T-helper 17 cell (primary cell): ENCODE measurements at places on chromosomes 1 and 21. TPM values are rescaled to one million over a fixed set of nuclear protein-coding genes. Genes with fewer than 3 reads are reported as not detected.
A peak's percentile ranks its signal among the peaks of the same experiment; 100 is the strongest.

DNA sequence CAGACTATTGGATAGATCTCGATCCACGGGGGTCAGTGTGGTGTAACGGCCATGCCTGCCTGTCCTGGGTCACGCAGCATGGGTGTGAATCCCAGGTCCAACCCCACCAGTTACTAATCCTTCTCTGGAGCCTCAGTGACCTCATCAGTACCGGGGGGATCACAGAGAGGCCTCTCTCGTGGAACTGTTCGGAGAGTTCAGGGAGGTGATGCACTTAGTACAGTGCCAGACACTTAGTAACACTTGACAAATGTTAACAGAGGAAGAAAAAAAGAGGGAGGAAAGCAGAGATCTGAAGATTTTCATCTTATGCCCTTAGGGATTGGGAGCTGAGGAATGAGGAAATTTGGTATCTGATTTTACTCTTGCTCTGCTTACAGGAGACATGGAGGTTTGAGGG is 2.9 kb downstream of the ABCA4 start:
- H3K27ac ChIP-seq: no peak overlapping the region
- no peak overlapping the region for H3K4me3 ChIP-seq
- no peaks in the 10 kb centered on the region for H3K36me3 ChIP-seq
- peaks cover 44% of the 10 kb centered on the region for H3K27me3 ChIP-seq

- no peak overlapping the region for H3K27ac ChIP-seq
- DNase-seq: no peak
- H3K36me3 ChIP-seq: peaks cover 3% of the 10 kb centered on the region
- peaks cover 23% of the 10 kb centered on the region for H3K4me1 ChIP-seq
These were observed 5.9 kb downstream of the KIAA2013 start for GRCh38 chr1:11920239-11920903.

GRCh38 chr1:72892461-72892860 is 610.1 kb upstream of the NEGR1 start:
- DNase-seq: no peak
- H3K27me3 ChIP-seq: no peaks in the 10 kb centered on the region
- H3K36me3 ChIP-seq: no peaks in the 10 kb centered on the region

- H3K27ac ChIP-seq: no peak overlapping the region
- H3K4me3 ChIP-seq: no peak overlapping the region
- DNase-seq: no peak
These were observed 269.5 kb downstream of the GRIK3 start for GRCh38 chr1:36764798-36765197.

DNA sequence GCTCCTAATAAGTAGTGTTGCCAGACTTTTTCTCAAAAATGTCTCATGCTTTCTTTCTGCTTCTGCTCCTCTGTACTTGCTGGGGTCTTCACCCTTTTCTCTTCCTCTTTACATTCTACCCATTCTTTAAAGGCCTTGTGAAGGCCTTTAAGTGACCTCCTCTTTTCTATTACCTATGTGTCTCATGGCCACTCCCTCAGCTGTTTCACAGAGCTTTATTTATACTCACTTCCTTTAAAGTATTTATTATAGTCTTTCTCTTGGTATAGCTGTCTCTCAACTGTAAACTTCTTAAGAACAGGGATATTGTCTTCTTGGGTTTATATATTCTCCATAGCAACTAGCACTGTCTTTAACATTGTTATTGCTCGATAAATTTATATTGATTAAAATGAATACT is 792 bp downstream of the GOLPH3L start:
- peak overlapping the region; percentile 90 for H3K27ac ChIP-seq
- H3K4me1 ChIP-seq: peaks cover 24% of the 10 kb centered on the region
- no peak for DNase-seq
- peak overlapping the region; percentile 93 for H3K4me3 ChIP-seq
- peaks cover 5% of the 10 kb centered on the region for H3K36me3 ChIP-seq

GRCh38 chr1:224450561-224451350 is 16.2 kb upstream of the WDR26 start:
- H3K36me3 ChIP-seq: no peaks in the 10 kb centered on the region
- no peak for DNase-seq
- no peak overlapping the region for H3K4me3 ChIP-seq
- no peaks in the 10 kb centered on the region for H3K27me3 ChIP-seq

DNA sequence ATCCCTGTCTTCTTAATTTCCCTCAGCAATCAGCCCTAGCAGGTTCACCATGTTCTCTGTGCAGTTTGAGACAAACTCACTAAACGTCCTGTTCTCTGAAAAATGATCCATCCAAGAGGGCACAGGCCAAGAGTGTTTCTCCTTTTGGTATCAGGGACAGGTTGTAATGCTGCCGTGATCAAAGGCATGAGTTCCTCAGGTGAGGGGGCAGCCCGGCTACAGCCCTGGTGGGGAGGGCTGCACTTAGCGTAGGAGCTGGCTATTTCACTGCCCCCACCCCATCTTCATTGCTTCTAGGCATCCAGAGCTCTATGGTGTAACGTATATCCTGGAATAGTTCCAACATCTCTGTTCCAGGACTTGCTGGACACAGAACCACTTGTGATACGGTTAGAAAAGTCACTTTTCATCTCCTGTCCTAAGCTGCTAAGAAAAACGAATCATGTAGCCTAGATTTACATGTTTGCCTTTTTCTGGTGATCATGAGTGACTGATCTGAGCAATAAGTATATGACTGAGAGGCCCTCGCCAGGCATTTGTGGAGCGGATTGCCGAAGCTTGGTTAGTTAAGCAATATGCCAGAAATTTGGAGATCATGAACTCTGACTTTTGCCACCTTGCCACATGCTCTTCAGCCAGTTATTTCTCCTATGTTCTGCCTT is 41.1 kb upstream of the SRP9 start:
- peaks cover under 1% of the 10 kb centered on the region for H3K27me3 ChIP-seq
- DNase-seq: no peak

GRCh38 chr1:163308811-163309210 is 12.9 kb upstream of the NUF2 start:
- no peak overlapping the region for H3K27ac ChIP-seq
- no peak overlapping the region for H3K4me3 ChIP-seq
- no peak for DNase-seq
- H3K27me3 ChIP-seq: no peaks in the 10 kb centered on the region
- peaks cover 4% of the 10 kb centered on the region for H3K4me1 ChIP-seq

- H3K27ac ChIP-seq: no peak overlapping the region
- no peaks in the 10 kb centered on the region for H3K36me3 ChIP-seq
- H3K4me1 ChIP-seq: peaks cover 12% of the 10 kb centered on the region
- no peak for DNase-seq
- peaks cover 9% of the 10 kb centered on the region for H3K27me3 ChIP-seq
- no peak overlapping the region for H3K4me3 ChIP-seq
These were observed 4.9 kb upstream of the NPL start for GRCh38 chr1:182784556-182785171.

GRCh38 chr1:21329209-21329844 is 39.1 kb upstream of the ECE1 start:
- H3K27ac ChIP-seq: peak overlapping the region; percentile 84
- H3K4me3 ChIP-seq: peak overlapping the region; percentile 5
- no peaks in the 10 kb centered on the region for H3K27me3 ChIP-seq
- H3K4me1 ChIP-seq: peaks cover 57% of the 10 kb centered on the region
- peaks cover 3% of the 10 kb centered on the region for H3K36me3 ChIP-seq

GRCh38 chr21:41438425-41439113 is 12.5 kb downstream of the MX1 start:
- peak overlapping the region; percentile 77 for H3K27ac ChIP-seq
- peaks cover 33% of the 10 kb centered on the region for H3K36me3 ChIP-seq
- no peaks in the 10 kb centered on the region for H3K27me3 ChIP-seq

GRCh38 chr1:199089393-199090122 is 450.7 kb downstream of the PTPRC start:
- no peaks in the 10 kb centered on the region for H3K27me3 ChIP-seq
- no peak overlapping the region for H3K27ac ChIP-seq
- H3K36me3 ChIP-seq: no peaks in the 10 kb centered on the region
- H3K4me3 ChIP-seq: peak overlapping the region; percentile 19

DNA sequence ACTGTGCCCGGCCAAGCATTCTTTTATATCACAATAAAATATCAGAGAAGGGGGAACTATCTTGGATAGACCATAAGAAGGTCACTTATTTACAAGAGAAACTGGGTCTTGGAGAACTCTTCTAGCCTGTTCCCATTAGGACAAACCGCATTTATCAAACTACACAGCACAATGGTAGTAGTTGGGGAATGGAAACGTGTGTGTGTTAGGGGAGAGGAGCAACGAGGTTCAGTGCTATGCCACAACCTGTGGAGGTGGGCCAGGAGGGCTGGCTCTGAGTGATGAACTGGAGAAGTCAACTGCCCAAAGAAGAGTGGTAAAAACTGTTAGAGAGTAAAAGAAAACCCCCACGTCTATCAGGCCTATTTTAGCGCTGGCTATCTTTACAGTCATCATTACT is 1.6 kb downstream of the DONSON start:
- no peaks in the 10 kb centered on the region for H3K27me3 ChIP-seq
- peaks cover 7% of the 10 kb centered on the region for H3K4me1 ChIP-seq
- H3K4me3 ChIP-seq: peak overlapping the region; percentile 70
- H3K36me3 ChIP-seq: peaks cover under 1% of the 10 kb centered on the region
- DNase-seq: no peak

DNA sequence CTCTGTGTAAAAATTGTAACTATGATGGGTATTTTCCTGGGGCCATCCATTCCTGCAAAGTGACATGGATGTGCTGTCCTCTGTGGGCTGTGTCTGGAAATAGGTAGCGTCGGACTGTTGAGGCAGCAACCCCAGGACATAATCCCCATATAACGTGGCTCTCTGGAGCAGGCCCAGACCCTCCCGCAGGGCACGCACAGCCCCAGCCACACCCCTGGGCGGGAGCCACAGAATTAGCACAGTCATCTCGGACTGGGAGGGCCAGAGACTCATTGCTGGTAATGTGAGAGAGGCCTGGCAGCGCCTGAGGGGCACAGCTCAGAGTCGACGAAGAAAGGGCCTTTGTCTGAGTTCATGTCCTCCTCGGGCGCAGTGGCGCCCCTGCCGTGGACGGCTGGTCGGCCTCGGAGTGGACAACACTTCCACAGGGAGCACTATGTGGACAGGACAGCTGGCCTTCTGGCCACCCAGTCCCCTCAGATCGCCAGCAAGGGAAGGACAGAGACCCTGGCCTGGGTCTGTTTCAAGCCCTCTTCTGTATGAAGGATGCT is 20.1 kb downstream of the SIM2 start:
- no peak for DNase-seq
- peaks cover 79% of the 10 kb centered on the region for H3K27me3 ChIP-seq
- no peak overlapping the region for H3K4me3 ChIP-seq
- no peak overlapping the region for H3K27ac ChIP-seq

- peaks cover 5% of the 10 kb centered on the region for H3K36me3 ChIP-seq
- peaks cover 7% of the 10 kb centered on the region for H3K4me1 ChIP-seq
- H3K4me3 ChIP-seq: no peak overlapping the region
- no peak overlapping the region for H3K27ac ChIP-seq
- no peak for DNase-seq
- peaks cover 39% of the 10 kb centered on the region for H3K27me3 ChIP-seq
These were observed 19.0 kb upstream of the ARF1 start for GRCh38 chr1:228063251-228064191.

DNA sequence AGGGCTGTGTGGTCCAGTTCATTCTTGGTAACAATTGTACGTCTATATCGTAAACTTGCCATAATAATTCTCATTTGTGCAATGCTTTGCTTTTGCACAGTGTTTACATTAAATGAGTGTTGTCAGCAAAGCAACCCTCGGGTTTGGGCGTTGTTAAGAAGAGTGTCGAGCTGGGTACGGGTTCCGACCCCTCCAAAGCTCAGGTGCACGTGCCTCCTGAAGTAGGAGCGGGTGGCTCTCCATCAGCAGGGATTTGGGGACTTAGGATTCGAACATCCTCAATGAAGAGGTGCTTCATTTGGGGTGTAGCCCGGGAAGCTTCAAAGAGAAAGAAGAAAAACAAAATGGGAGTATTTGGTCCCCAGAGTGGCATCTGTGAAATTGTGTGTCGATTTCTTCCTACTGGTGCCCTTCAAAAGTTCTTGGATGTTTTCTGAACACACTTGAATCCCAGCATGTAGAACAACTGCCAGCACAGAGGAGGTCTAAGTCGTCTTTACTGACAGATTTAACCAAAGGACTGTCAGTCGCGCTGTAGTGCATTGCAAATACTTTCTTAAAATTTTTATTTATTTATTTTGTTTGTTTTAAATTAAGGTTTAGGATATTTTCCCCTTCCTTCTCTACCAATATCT is 1.1 kb downstream of the TRIM58 start:
- H3K4me1 ChIP-seq: peaks cover 11% of the 10 kb centered on the region
- peaks cover 65% of the 10 kb centered on the region for H3K27me3 ChIP-seq
- peak overlapping the region; percentile 86 for H3K4me3 ChIP-seq
- no peak for DNase-seq

DNA sequence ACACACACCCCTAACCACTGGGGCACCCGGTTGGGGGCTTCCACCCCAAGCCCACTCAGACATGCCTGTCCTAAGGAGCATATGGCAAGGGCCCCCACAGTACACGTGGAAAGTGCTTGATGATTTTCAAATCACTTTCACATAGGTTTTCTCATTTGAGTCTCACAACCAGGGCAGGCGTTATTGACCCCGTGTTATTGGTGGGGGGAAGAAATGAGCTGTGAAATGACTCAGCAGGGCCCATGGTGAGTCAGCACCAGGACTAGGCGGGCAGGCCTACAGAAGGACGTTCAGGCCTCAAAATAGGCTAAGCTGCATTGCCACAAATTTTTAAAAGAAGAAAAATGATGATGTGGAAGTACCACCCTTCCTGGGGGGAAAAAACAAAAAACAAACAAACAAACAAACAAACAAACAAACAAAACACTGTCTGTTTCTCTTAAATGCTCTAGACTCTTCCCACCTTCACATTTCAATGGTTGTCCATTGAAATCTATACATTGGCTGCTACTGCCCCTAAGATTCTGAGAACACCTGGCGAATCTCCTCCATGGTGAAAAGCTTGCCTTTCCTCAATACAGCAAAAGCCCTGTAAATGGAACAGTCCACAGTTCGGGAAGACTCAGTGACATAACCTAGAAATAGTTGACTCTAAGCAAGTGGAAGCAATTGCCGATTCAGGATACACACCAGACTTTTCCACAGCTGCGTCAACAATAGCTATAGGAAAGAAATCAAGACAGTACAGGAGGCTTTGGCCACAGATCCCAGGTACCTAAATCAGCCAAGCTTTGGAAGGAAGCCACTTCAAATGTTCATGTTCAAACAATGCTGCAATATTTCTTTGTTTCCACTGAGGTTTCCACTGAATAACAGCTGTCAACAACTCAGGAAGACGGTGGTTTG is 234.7 kb downstream of the TOMM20 start:
- H3K27me3 ChIP-seq: no peaks in the 10 kb centered on the region
- peaks cover 20% of the 10 kb centered on the region for H3K4me1 ChIP-seq
- H3K36me3 ChIP-seq: no peaks in the 10 kb centered on the region
- H3K27ac ChIP-seq: no peak overlapping the region
- no peak overlapping the region for H3K4me3 ChIP-seq

Gene C1orf105
- not detected for total RNA-seq

Gene TEDDM1
- not detected for total RNA-seq

Gene TFF2
- total RNA-seq: not detected

Gene TAS1R1
- not detected for total RNA-seq

Gene CLDN19
- not detected for total RNA-seq

Gene LPGAT1
- total RNA-seq: 35.0 TPM

Gene IFI6
- 26.4 TPM for total RNA-seq

Gene C1orf141
- total RNA-seq: not detected

Gene CD34
- total RNA-seq: 0.20 TPM

Gene RHCE
- not detected for total RNA-seq

Gene ESRRG
- total RNA-seq: not detected

Gene TNFRSF1B
- 127 TPM for total RNA-seq
